ENCODE measurements at places on chromosomes 4 and X.

GRCh38 chrX:43003939-43004338 is 226.0 kb upstream of the PPP1R2C start:
- no peak for DNase-seq

- no peak for DNase-seq
These were observed 259.2 kb downstream of the MAPK10 start for GRCh38 chr4:86100539-86101215.

DNA sequence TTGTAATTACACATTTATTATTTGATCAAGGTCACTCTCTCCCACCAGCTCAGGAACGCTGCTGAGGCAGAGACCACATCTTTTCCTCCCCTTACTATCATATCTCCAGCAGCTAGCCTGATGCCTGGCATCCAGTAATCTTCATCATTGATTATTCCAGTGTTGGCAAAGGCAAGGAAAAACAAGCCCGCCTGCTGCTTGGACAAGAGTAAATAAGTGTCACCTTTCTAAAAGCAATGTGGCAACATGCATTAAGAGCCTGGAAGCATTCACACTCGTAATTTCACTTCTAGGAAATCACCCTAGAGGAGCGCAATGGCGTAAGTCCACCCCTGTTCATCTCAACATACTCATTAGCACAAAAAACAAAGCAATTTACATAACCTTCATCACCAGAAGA is 54.8 kb downstream of the APLN start:
- DNase-seq = no peak

DNA sequence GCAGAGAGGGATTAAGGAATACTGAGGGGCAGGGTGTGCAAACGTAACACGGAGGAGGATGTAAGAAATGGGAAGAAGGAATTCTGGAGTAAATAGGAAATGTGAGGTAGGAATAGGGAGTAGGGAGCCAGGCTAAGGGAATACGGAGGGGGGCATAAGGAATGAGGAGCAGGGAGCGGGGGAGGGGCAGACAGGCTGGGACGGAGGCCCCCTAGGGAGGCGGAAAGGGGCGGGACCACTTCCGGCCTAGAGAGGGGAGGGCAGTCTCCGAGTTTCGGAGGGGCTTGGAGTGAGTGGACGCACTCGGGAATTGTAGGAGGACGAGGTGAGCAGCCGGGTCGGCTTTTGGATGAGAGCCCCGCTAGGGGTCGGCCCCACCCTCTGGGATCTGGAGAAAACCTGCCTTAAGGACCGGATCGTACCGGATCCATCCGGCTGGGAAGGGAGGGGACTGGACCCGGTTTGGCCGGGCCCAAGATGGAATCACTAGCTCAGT is 612 bp downstream of the MAGED2 start:
- DNase-seq = peak; percentile 28

DNA sequence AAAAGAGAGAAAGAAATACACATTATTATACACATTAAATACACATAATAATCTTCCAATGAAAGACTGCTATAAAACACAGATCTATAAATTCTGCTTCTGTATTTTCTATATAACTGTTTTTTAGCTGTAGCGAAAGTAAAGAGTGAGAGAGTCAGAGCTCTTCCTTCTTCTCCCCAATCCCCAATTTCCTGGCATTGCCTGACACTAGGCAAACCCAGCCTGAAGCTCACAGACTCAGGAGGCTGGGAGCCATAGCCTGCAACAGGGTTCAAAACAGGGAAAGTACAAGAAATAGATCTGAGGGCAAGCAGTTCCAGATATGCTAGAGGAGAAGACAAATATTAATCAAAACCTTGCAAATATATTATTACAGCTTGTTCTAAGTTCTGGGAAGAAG is 201.6 kb downstream of the HNRNPD start:
- DNase-seq = no peak

DNA sequence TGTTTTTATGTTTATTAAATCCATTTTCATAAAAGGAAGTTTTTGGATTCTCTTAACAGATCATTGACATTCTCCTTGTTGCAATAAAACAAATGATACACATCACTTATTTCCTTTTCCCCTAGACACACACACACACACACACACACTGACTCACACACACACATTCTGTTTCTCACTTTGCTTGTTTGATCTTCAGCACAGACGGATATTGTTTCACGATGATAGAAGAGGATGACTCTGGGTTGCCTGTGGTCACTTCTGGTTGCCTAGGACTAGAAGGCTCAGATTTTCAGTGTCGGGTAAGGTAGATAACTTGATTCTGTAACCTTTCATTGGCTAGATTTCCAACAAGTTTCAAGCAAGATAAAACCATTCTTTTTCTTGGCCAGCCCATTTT is 356.8 kb downstream of the BMPR1B start:
- DNase-seq = no peak

DNA sequence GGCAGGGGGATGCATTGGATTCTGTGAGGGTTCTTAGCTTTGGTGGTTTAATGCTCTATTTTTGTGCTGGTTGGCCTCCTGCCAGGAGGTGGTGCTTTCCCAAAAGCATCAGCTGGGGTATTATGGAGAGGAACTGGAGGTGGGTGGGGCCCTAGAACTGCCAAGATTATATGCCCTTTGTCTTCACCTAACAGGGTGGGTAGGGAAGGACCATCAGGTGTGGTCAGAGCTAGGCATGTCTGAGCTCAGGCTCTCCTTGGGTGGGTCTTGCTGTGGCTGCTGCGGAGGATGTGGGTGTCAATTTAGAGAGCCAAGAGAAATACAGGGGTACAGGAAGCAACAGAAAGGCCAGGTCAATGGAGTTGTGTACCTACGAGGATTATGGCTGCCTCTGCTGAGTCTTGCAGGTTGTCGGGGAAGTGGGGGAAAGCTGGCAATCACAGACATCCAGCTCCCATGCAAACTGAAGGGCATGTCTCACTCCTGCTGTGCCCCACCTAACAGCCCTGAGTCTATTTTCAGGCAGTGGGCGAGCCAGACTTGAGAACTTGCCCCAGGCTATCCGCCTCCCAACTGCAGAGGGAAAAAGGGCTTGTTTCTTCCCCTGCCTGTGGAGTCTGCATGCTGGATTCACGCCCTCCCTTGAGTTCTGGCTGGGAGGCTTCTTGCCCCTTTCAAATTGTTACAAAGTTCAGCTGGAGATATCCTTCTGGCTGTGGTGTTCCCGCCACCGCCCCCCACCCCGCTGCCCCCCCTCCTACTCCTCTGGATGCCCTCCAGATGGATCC is 212.0 kb downstream of the COMMD8 start:
- no peak for DNase-seq

GRCh38 chr4:41887821-41888686 is 47.2 kb upstream of the TMEM33 start:
- DNase-seq = no peak

DNA sequence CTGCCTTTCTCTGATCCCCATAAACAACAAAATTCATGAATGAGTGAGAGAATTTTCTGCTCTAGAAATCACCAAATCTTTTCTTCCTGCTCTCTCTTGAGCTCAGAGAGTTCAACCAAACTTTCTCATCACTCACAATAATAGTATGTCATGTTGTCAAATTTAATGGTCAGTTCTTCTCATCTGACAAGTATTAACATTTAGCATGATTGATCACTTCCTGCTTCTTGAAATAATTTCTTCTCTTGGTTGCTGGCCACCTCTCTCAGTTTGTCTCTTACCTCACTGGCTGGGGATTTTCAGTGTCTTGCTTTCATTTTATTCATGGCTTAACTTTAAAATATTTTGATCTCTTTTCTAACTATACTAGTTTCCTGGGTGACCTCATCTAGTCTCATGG is 25.5 kb upstream of the FGF5 start:
- no peak for DNase-seq

- DNase-seq = no peak
These were observed 65.0 kb downstream of the MAPK10 start for GRCh38 chr4:86294883-86295282.

- no peak for DNase-seq
These were observed 13.2 kb downstream of the TMEM175 start for GRCh38 chr4:945274-946102.

- no peak for DNase-seq
These were observed 68.9 kb downstream of the ENOX2 start for GRCh38 chrX:130834149-130834548.

DNA sequence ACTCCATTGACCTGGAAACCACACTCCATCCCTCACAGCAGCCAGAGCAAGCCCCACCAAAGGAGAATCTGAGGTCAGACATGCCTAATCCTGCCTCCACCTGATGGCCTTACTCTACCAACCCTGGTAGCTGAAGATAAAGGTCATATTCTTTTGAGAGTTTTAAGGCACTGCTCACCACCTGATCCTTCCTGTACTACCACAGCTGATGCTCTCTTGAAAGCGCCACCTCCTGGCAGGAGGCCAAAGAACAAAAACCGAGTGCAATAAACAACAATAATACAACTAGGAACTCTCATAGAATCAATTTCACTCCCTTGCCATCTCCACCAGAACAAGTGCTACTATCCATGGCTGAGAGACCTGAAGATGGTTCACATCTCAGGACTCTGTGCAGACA is 301.6 kb downstream of the NAF1 start:
- no peak for DNase-seq

DNA sequence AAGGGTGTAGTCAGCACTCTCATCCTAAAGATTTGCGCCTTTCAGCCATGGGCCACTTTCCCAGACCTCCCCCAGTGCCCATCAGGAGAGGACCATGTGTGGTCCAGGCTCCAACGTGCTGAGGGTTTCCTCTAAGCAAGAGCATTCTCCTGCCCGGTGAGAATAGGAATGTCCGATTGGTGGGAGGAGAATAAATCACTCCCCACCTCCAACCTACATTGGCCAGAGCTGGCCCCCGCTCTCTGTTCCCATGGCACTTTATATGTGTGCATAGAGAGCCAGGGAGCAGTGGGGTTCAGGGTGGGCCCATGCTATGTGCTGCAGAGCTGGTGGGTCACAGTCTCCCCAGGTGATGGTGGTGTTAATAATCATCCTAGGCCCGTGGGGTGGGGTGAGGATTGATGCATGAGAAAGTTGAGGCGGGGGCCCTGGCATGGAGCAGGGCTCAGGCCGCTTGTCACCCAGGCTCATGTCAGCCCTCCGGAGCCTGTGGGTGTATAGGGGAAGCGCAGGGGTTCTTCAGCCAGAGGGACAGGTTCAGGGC is 6.8 kb upstream of the SORCS2 start:
- no peak for DNase-seq

DNA sequence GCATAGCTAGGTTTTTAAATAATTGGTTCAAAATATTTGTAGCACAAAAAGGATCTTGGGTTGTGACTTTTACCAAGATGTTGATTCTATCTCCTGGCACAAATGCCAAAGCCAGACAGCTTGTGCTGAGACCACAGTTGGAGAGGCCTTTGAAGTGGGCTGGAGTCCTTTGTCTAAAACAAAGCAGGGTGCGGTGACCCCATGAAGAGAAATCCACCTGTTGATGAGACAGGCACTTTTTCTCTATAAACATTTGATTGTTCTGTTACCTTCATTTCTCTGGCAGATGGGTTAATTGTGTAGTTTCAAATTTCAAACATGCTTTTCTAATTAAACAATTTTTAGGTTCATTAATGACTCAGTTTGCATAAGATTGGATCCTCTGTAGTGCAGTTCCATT is 56.7 kb downstream of the STOX2 start:
- DNase-seq = no peak

DNA sequence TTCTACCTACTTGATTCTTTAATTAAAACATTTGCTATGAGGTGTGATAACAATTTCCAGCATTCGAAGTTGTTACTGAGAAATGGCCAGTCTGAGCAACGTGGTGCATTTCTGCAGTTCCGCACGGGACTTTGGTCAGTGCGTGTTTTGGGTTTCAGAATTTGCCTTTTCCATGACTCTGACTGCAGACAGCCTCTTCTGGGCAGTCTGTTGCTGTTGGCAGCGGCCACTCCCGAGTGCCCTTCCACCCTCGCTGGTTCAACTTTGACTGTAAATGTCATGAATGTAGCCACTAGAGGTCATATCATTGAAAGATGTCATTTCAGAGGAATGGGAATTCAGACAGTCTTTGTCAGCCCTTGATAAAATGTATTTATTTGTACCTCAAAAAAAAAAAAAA is 53.6 kb downstream of the NOP14 start:
- no peak for DNase-seq

- DNase-seq = no peak
These were observed 67.0 kb downstream of the STK32B start for GRCh38 chr4:5118091-5118786.

DNA sequence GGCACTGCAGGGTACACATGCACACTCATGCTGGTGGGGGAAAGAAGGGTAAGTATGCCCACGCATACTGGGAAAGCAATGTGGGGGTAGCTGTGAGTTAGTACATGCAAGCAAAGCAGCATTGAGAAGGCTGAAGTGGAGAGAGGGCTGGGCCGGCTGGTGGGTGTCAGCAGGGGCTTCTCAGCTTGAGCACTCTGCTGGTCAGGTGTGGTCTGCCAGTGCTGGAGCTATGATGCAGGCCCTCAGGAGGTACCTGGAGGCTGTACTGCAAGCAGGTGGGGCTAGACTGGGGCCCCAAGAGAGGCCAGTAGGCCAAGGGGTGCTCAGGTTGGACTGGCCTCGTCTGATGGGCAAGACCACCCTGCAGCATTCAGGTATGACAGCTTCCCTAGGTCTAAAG is 61.9 kb upstream of the SERPINA7 start:
- DNase-seq = no peak

DNA sequence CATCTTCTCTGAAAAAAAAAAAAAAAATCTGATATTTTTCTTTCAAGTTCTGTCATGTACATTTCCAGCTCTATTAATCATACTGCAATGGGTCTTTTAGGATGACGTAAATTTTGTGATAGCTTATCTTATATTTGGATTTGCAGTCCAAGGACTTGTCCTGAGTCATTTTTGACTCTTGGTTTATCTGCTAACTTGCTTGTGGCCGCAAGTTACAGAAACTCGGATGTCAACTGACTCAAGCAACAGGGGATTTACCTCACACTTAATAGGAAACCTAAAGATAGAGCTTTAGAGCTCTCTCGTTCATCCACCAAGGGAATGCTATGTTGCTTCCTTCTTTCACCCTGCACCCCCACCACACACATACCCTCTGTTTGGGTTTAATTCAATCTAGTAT is 1433.8 kb upstream of the TENM3 start:
- DNase-seq = no peak

DNA sequence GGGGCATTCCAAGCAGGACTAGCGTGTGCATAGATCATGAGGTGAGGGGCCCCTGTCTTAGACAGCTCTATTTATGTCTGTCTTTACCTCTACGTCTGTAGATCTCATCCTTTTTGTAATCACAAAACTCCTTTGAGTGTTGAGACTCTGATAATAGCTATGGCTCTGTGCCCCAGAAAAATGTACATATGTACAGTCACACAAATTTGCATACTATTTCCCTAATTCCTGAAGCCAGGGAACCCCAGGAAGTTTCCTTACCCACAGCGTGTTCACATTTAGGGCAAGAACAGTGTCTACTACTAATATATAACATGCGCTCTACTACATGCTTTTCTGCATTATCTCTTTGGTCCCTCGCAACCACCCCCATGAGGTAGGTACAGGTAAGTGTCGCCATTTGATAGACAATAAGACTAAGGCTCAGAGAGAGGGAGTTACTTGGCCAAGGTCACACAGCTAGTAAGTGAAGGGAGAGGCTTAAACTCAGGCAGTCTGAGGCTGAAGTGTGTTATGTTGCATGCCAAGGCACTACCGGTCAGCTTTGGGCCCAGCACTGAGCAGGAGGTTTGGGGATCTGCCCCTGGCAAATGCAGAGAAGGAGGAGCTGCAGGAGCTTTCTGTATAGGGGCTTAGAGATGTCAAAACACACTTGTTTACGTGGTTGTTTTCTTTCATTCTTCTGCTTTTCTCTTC is 21.0 kb upstream of the CITED1 start:
- no peak for DNase-seq

GRCh38 chr4:33357121-33357520 is 2637.0 kb downstream of the PCDH7 start:
- no peak for DNase-seq
